ENCODE measurements at places on chromosomes 5 and 9.

- no peak for DNase-seq
Observed at GRCh38 chr9:98552331-98552730, 156.4 kb downstream of the GABBR2 start.

GRCh38 chr5:16916262-16916878, 19.7 kb downstream of the MYO10 start:
- DNase-seq: peak; percentile 96

- DNase-seq: no peak
Observed at GRCh38 chr5:54309691-54310432, 511 bp downstream of the ARL15 start.

DNA sequence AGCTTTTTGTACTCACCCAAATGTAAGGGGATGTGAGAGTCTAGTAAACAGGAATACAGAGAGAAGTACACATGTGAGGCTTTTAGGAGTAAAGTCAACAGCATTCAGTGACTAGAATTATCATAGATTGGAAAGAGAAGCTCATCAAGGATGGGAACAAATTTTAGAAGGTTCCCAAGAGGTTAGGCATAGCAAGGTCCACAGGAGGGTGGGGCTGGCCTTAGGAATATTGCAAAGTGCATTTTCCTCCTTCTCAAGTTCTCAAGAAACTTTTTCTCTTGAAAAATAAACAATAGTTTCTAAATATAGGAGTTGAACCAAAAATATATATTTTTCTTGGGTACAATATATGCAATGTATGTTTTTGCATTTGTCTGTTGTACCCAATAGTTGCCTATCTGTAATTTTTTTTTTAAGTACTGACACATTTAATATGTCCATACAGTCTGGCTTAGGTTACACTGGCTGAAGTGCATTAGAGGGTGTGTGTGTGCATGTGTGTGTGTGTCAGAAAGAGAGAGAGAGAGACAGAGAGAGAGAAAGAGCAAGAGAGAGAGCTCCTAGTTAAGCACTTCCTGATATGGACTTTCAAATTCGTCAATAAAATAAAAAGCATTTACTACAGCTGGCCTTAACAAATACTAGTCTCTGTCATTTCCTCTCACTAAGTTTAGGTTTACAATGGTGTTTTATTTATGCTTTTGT, 62.2 kb downstream of the SNX18 start:
- no peak for DNase-seq

GRCh38 chr9:13728131-13728530, 448.6 kb upstream of the MPDZ start:
- no peak for DNase-seq

DNA sequence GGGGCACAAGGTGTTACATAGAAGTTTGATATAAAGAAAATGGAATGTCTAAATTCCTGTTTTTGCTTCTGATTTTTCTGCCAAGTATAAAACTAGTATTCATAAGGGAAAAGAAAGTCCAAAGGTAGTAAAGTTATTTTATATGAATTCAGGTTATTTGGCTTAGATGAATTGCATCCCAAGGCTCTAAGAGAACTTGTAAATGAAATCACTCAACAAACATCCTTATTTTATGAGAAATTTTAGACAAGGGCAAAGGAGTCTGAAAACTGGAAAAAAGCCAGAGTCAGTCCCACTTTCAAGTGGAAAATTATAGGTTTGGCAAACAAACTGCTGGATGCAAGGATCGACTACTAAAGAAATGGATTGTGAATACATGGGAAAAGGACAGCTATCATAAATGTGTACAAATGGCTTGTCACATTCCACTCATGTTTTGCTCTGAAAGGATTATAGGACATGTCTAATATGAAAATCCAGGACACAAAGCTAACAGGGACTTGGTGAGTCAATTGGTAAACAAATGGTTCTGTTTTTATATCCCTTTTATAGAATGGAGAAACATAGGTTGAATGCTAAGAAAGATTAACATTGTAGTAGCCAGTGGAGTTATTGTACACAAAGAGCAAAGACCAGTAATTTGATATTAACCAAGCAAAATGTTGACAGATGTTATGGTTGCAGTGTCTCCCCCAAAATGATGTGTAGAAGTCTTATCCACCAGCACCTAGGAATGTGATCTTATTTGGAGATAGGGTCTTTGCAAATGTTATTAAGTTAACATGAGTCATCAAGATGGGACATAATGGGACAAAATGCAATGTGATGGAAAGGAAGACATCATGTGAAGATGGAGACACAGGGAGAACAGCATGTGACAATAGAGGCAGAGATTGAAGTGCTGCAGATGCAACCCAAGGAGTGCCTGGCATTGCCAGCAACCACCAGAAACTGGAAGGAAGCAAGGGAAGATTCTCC, 495.7 kb downstream of the TLE1 start:
- DNase-seq: no peak

DNA sequence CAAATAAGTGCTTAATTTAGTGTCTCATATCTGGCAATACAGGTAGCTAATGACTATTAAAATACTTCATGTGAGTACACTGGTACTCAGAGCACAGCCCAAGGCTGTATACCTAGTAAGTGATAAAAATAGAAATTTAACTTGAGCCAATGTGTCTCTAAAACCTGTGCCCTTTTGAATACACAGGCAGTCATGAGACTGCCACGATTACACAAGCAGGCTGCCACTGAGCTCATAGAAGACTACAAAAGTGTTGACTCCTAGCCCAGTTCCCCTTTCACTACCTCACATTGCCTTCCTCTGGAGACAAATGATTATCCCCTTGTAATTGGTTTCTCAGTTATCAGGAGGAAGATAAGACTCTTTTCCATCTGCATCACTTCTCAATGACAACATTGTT, 66.3 kb upstream of the PAPPA start:
- DNase-seq: peak; percentile 89

DNA sequence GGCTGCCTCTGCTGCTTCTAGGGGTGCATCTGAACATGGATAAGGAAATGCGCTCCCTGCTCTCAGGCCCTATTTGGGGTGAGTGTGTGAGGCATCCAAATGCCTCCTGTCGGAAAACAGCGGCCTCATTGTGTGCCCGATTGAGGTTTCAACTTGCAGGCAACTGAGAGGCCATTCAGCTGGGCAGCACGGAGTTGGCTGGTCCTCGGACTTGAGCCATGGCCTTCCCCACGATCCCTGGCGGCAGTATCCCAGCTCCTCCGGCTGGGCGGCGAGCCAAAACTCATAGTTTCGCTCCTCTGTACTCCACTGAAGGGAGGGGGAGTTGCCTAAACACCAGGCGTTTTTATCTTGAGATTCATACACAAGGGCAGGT, 597.3 kb upstream of the SGCD start:
- DNase-seq: no peak

DNA sequence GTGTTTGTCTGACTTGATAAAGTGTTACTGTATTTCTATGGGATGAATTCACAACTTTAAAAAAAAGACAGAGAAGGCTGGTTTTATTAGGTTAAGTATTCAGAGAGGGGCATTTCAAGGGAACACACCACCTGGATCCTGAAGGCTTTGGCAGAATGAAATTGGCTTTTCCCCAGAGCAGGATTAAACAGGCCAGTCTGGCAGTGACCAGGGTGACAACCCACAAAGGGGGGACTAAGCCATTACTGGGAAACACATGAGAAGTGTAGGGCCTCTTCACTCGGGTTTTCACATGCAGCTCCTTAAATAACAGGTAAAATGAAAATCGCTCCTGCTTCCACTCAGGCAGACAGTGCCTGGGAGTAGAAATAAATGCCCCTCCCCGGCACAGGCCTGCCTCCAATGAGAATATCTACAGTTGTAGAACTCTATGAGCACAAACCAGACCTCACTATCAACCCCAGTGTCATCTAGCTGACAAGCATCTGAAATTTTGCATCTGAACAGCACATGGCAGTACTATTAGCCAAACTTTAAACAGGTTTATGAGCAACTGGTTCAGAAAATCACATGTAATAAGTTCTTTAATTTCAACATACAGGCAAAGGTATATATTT, 85.8 kb downstream of the LHFPL2 start:
- no peak for DNase-seq

DNA sequence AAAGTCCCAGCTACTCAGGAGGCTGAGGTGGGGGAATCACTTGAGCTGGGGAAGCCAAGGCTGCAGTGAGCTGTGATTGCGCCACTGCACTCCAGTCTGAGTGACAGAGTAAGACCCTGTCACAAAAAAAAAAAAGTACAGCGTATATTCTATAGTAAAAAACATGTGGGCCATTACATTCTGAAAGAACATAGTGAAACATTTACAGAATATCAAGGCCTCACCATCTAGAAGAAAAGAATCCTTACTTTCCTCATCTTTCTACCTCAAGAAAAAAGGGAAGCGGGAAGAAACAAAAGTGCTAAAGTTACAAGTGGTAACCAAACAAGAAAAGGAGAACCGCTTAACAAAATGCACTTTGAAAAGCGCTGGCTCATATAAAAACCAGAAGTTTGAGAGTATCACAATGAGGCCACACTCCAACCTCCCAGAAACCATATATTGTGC, 5.7 kb upstream of the SYK start:
- DNase-seq: no peak

- DNase-seq: no peak
Observed at GRCh38 chr5:97943036-97943435, 760.0 kb upstream of the RIOK2 start.

GRCh38 chr5:96919754-96920197, 16.1 kb upstream of the LNPEP start:
- DNase-seq: no peak

DNA sequence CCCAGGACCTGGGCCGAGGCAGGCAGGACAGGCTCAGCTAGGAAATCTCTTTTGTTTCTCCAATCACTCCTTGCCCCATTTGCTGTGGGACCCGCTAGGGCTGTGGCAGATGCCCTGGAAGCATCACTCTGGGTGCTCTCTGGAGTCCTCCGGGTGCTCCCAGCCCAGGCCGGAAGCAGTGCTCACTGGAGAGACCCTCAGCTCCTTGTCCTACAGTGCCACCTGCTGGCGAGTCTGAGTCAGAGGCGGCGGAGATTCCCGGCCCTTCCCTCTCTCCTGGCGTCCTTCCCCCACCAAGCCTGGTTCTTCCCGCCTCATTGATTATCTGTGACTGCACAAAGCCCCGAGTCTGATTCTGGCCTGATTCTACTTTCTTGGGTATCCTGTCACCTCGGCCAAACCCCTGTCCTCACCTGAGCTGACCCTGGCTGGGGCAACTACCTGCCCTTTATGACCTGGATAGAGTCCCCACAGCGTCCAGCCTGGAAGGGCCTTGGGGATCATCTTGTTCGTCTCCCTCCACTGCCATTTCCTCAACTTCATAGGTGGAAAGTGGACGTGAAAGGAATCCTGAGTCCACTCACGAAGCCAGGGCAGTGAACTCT, 7.3 kb upstream of the BARHL1 start:
- peak; percentile 71 for DNase-seq

DNA sequence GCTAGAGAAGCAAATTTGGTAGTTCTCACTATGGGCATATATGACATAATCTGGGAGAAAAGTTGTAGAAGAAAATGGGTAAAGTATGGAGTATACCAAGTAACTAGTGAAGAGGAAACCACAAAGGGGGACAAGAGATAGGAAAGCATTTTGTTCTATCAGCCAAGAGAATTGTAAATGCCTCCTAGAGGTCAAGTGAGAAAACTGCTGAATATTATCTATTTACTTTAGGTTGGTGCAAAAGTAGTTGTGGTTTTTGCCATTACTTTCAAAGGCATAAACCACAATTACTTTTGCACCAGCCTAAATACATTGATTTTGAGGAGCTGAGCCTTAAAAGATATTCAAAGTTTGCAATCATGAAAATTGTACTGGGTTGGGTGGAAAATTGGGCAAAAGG, 126.7 kb upstream of the GRHPR start:
- DNase-seq: no peak

GRCh38 chr9:92887880-92888338, 10.1 kb upstream of the ZNF484 start:
- no peak for DNase-seq

DNA sequence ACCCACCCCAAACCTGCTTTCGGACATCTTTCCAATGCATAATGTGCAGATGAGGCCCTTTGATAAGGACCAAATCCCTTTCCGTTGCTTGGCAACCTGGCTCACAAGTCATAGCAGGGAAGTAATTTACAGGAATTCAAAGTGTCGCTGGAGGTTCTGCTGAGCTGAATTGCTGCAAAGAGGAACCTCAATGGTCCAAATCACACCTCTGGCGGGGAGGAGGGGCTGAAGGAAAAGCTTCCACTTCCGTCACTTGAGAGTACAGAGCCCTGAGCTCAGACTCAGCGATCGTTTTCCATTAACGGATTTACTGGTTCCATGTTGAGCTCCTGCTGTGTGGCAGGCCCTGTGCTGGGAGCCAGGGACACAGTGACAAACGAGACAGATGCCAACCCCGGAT, 99.3 kb downstream of the KCNIP1 start:
- DNase-seq: no peak

GRCh38 chr9:17025281-17025680, 109.6 kb upstream of the CNTLN start:
- no peak for DNase-seq

GRCh38 chr5:137206030-137206715, 293.0 kb downstream of the SPOCK1 start:
- DNase-seq: peak; percentile 16

GRCh38 chr5:145768863-145769262, 66.3 kb downstream of the PRELID2 start:
- no peak for DNase-seq

- no peak for DNase-seq
Observed at GRCh38 chr5:179250561-179251225, 94.6 kb downstream of the ADAMTS2 start.

- DNase-seq: peak; percentile 79
Observed at GRCh38 chr9:92349771-92350739, 24.3 kb downstream of the CENPP start.

DNA sequence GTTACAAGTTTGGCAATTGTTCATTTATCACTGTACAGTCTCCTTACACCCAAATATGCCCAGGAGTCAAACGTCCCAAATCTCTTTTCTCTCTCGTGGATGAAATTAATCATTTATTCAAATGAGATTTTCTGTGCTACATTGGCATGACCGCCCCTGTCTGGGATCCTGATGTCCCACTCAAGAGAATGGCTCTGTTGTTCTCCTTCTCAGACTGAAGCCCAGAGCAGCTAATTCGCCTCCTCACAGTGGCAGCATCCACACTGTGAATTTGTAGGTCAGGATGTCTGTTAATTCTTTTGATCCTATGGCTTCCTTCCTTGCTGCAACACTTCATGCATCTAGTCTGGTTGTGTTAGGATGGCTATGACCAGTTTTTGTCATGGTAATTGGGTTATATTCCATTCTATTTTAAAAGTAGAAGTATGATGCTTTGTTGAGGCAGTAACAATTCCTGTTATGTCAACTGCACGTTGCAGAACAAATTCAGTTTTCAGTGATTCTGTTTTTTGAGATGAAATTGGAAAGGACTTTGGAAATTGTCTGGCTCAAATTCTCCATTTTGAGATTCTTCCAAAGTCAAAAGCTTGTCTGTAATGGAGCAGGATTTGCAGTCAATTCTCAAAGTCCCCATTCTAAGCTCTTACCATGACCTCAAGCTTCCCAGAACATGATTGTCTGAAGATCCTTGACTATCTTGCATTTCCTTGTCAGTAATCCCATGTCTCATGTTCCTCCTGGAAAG, 141.5 kb upstream of the GAS1 start:
- no peak for DNase-seq

DNA sequence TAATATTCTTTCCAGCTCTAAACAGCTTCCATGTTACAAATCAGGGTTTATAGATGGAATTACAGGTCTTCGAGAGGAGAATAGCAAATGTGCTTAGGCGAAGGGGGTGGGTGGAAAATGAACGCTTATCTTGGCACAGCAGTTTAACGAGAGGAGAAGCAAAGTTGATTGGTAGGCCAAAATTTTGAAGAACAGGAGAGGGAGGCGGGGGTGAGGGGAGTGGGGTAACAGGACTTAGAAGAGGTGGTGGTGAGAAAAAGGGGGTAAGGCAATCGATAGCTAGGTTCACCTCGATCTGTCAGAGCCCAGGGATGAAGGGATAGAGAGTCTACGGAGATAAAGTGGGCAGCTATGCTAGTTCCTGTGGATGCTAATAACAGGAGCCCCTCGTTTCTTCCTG, 764 bp downstream of the ANKRA2 start:
- DNase-seq: peak; percentile 26

Measured in fibroblast of mammary gland (primary cell).